ENCODE measurements at places on chromosomes 1 and 21.

GRCh38 chr1:32316903-32317277 lies 19.1 kb downstream of the MARCKSL1 start:
- DNase-seq, result no peak

GRCh38 chr1:165434281-165434680 lies 10.6 kb downstream of the RXRG start:
- no peak for DNase-seq

GRCh38 chr1:117032681-117033539 lies 27.2 kb upstream of the TTF2 start:
- no peak for DNase-seq

- peak; percentile 90 for DNase-seq
These were observed 23.6 kb upstream of the KIRREL1 start for GRCh38 chr1:157969697-157970485.

GRCh38 chr21:15354516-15354915 lies 289.7 kb upstream of the NRIP1 start:
- DNase-seq, result peak; percentile 28

DNA sequence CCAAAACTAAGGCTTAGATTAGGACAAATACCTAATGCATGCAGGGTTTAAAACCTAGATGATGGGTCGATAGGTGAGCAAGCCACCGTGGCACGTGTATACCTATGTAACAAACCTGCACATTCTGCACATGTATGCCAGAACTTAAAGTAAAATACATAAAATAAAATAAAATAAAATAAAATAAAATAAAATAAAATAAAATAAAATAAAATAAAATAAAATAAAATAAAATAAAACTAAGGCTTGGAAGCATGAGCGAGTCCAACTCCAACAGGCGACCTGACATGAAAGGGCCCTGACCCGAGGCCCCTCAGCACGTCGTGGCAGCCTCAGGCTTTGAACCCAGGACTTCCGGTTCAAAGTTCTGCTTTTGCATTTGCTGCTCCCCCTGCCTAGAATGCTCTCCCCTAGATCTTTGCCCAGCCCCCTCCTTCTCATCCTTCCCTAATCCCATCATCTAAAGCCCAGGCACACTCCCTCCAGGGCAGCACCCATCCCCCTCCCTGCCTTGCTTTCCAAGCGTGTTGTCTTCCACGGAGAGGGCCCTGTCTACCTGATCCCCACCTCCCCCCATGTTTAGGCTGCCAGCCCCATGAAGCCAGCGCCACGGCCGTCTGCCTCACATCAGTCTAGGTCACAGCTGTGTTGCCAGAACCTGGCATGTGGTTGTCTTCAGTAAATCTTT lies 64.3 kb downstream of the TAS1R2 start:
- no peak for DNase-seq

DNA sequence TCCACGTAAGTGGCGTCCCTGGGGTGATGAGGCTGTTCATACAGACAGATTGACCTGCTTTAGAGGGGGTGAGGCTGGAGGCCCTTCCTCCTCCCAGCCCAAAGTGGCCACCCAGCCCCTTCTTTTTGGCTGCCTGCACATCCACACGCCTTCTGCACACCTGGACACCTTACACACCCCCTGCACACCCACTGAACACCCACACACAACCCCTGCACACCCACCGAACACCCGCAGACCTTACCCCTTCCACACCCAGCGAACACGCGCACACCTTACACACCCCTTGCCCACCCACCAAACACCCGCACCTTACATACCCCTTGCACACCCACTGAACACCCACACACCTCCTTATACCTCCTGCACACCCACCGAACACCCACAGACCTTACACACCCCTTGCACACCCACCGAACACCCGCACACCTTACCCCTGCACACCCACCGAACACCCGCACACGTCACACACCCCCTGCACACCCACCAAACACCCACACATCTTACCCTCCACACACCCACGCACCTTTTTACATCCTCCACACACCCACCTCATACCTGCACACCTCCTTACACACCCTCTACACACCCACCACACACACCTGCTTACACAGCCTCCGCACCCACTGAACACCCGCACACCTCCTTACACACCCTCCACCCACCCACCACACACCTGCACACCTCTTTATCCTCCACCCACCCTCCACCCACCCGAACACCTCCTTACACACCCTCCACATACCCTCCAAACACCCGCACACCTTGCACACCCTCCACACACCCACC lies 37.7 kb downstream of the COQ8A start:
- no peak for DNase-seq

DNA sequence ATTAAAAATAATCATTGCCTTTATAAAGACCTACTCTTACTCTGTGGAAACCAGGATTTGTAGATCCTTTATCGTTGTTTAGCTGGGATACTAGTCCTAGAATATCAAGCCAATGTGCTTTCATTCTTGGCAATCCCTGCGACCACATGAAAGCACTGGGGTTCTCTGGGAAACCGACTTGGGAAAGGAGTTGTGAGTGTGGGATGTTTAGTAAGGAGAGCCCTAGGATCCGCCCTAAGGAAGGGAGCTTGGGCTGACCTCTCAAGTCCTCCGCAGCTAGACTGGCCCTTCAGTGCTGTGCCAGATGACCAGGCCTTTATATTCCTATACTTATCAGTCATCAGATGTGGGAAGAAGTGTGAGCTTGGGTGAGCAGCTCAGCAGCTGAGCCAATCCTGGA lies 5.2 kb upstream of the KRTAP19-8 start:
- DNase-seq, result no peak

DNA sequence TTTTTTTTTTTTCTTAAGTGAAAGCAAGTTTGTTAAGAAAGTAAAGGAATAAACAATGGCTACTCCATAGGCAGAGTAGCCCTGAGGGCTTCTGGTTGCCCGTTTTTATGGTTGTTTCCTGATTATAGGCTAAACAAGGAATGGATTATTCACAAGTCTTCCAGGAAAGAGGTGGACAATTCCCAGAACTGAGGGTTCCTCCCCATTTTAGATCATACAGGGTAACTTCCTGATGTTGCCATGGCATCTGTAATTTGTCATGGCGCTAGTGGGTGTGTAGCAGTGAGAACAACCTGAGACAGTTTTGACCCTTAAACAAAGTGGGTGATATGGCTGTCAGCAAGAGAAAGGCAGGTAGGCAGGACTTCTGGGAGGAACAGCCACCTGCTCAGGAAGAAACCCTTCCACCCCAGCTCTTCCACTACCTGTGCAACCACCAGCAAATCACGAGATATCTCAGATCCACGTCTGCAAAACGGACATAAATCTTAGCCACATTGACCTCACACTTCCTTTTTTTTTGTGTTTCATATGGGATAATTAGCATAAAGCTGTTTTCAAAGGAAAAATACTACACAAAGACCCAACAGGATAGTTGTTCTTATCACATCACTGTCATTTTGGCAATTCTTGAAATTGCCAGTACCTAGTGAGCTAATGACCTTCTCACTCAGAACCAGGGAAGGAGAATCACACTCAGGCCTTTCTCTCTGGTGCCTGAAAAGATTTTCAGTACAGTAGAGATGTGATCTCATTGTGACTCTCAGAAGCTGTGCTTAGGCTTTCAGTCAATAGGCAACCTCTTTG lies 34.8 kb upstream of the DUSP10 start:
- DNase-seq, result peak; percentile 30

- no peak for DNase-seq
These were observed 66.6 kb downstream of the CD34 start for GRCh38 chr1:207844371-207844770.

DNA sequence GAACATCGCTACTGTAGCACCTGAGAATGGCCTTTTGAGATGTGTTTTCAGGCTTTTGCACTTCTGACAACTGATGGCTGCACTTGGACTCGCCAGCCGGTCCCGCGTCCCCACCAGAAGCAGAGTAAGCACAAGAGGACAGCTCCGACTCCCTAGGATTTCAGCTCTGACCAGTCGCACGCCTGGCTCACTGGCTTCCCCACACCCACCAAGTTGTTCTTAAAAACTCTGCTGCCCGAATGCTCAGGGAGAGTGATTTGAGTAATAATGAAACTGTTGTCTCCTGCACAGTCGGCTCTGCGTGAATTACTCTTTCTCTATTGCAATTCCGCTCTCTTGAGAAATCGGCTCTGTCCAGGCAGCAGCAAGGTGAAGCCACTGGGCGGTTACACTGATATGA lies 40.2 kb upstream of the NLRP3 start:
- no peak for DNase-seq

DNA sequence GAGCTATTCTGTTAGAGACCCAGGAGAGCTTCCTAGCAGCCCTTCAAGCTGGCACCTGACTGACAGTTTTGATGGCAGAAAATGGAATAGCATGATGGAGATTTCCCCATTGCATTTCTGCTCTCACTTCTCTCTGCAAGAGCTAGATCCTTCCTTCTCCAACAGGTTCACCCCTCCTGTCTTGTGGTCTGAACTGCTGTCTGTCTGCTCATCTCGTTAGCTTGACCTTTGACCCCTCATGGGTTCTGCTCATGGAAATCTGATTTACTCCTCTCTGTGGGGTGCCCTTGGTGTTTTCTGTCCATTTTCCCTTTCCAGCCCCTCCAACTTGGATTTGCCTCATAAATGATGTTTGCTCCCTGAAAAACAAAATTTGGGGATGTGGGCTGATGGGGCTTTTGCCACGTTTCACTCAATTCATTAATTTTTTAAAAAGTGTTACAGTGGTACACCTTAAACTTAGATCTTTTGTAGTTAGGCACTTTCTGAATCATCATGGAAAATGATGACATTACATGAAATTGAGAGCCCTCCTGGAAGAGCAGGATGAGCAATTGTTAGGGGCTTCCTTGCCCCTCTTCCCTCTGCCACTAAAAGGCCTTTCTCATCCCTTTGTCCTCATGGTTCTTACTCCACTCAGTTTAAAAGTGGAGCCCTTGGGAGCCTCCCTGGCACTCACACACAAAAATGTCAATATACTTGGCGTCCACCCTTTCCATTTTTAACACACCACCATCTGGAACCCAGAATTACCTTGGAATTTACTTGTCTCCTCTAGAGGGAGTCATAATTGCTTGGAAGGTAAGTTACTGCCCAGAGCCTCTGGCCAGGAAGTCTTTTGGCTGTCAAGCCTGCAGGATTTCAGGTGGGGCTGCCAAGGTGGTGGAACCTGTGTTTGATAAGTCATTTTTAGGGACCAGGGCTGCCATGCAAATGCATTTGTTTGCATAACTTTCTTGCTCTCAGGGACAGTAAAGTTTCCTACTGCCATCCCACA lies 31.9 kb upstream of the IL19 start:
- DNase-seq, result no peak

DNA sequence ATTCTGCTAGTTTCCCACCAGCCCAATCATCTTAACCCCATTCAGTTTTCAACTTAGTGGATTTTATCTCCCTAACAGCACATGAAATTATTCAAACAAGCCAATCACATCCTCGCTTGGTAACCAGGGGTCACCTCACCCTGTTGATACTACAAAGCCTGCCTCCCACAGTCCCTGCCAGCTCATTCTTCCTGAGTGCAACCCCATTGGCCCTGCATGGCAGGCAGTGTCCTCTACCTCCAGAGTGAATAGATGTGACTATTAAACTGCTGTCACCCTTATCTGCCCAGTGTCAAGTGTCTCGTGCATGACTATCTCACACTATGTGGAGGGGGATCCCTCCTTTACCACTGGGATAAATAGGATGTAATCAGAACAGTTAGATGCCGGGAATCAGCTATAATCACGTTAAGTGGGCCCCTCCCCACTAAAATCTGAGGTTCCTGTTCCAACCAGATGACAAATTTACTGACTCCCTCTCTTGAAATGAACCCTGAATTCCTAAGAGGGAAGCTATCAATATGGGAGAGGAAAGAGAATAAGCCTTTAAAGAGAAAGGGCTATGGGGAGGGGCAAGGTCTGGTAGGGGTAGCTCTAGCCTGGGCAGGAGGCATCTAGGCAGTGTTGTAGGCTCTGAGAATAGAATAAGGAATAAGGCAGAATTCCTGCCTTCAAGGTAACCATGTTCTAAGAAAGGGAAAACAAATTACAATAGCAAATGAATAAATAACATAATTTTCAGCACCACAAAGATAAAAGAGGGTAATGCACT lies 155.9 kb downstream of the SLC30A10 start:
- DNase-seq, result no peak

GRCh38 chr1:65253800-65254319 lies 55.5 kb upstream of the DNAJC6 start:
- no peak for DNase-seq

DNA sequence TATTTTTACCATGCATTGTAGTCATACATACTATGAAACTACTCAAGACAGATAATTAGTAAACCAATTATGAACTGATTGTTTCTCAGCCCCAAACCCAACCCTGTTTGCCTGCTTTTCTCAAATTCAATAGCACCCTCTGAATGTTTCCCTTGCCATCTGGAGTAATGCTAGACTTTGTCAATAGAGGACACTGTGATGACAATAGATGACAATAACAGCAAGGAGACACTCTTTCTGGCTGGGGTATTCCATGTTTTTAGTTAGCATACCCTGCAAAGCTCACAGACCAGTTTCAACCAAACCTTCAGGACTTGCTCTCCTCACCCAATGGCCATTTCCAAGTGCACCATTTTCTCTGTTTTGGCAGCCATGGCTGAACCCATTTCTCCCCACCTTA lies 108.5 kb upstream of the LRRC7 start:
- no peak for DNase-seq

- no peak for DNase-seq
These were observed 1.7 kb upstream of the HLX start for GRCh38 chr1:220877377-220878095.

DNA sequence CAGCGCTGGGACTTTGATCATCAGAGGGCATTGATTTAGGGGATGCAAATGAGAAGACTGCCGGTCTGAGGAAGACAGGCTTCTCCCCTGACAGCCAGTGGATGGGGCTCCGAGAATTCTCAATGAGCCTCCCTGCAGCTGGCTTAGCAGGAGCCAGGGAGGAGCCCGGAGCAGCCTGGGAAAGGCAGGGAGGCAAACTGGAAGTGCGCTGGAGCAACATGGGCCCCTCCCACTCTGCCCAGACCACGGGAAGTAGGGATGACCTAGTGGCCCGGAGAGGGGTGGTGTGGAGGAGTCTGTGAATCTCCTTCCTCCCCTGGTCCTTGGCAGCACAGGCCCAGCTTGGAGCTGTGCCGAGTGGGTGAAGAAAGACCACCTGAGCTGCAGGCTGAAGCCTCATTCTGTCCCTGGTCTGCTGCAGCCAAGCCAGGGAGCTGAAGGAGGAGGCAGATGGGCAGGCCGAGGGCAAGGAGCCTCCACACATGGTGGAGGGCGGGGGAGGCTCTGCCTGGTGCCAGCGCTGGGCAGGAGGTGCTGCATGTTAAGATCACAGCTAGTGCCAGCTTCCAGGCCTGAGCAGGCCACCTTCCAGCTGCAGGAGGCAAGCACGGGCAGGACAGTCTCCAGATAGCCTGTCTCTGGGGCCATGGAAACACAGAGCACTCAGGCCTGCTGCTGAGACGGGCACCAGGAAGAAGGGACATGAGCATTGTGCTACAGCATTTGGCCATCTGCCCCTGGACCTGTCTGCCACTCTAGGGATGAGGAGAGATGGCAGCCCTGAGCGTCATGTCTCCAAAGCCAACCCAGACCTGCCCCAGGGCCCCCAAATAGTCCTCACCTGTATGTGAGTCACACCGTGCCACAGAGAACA lies 12.2 kb upstream of the CLSTN1 start:
- no peak for DNase-seq
